ENCODE measurements at places on chromosomes 1 and 21. TPM values are rescaled to one million over a fixed set of nuclear protein-coding genes. Genes with fewer than 3 reads are reported as not detected.

Gene HPCAL4
- total RNA-seq, result 5.4 TPM

- peak; percentile 34 for DNase-seq
- no peaks in the 10 kb centered on the region for H3K27me3 ChIP-seq
- H3K4me1 ChIP-seq, result peaks cover 94% of the 10 kb centered on the region
- peak overlapping the region; percentile 2 for H3K27ac ChIP-seq
- H3K36me3 ChIP-seq, result no peaks in the 10 kb centered on the region
- H3K4me3 ChIP-seq, result no peak overlapping the region
Measured at GRCh38 chr1:19450811-19451515, 34.4 kb downstream of the CAPZB start.

- no peak overlapping the region for H3K27ac ChIP-seq
- H3K27me3 ChIP-seq, result peaks cover 7% of the 10 kb centered on the region
- H3K4me3 ChIP-seq, result no peak overlapping the region
- no peak for DNase-seq
Measured at GRCh38 chr1:17135530-17135929, 16.3 kb upstream of the PADI2 start.

DNA sequence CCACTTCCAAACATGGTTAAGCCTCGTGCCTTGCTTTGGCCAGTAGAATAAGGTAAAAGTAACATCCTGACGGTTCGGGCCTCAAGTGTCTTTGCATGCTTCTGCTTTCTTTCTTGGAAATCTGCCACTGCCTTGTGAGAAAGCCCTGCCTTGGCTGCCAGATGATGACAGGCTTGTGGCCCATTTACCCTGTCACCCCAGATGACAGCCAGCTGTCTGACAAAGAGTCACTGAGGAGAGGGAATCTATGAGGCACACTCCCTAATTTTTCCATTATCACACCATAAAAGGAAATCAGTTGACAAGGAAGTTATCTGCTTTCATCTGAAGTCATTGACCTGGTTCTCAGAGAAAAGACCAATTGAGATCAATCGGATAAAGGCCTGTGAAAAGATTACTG, 199.8 kb downstream of the USH2A start:
- H3K4me1 ChIP-seq, result no peaks in the 10 kb centered on the region
- H3K4me3 ChIP-seq, result no peak overlapping the region
- no peak for DNase-seq

- H3K4me3 ChIP-seq, result no peak overlapping the region
- H3K27me3 ChIP-seq, result no peaks in the 10 kb centered on the region
- no peak overlapping the region for H3K27ac ChIP-seq
- no peaks in the 10 kb centered on the region for H3K36me3 ChIP-seq
- no peak for DNase-seq
Measured at GRCh38 chr1:7408771-7409150, 362.3 kb upstream of the VAMP3 start.

DNA sequence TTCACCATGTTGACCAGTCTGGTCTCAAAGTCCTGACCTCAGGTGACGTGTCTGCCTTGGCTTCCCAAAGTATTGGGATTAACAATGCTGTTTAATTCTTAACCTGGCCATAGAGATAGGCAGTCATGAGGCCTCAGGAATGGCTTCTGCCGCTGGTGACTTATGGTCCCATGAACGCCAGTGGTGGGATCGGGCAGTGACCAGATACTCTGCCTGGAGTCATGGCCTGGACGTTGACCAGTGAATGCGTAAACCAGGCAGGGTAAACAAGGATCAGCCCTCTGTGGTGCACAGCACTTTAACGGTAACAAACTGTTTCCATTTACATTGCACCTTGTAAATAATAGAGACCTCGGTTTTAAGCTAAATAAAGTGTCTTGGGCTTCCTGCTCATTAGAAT, 23.0 kb downstream of the MTARC1 start:
- H3K27ac ChIP-seq, result no peak overlapping the region
- H3K4me1 ChIP-seq, result no peaks in the 10 kb centered on the region
- H3K27me3 ChIP-seq, result no peaks in the 10 kb centered on the region
- DNase-seq, result no peak

GRCh38 chr1:184504040-184504954, 117.5 kb downstream of the C1orf21 start:
- H3K27ac ChIP-seq, result peak overlapping the region; percentile 90
- no peaks in the 10 kb centered on the region for H3K36me3 ChIP-seq
- peak; percentile 80 for DNase-seq
- H3K4me1 ChIP-seq, result peaks cover 72% of the 10 kb centered on the region
- H3K4me3 ChIP-seq, result peak overlapping the region; percentile 52
- H3K27me3 ChIP-seq, result no peaks in the 10 kb centered on the region

DNA sequence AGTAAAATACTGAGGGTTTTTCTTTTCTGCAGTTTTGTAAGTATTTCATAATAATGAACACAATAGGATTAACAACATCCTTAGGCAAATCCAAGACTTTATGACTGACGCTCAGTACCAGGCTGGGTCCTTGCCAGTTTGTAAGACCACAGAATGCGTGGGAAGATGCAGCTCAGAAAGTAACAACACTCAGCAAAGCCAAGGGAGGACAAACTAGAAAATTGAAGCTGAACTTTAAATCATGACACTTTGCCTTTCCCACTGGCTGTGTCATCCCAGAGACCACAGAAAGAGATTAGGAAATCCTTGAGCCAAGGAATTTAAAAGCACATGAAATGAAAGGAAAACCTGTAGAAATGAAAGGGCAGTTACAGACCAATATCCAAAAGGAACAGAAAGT, 426.3 kb upstream of the CHRM3 start:
- no peak overlapping the region for H3K27ac ChIP-seq
- no peaks in the 10 kb centered on the region for H3K4me1 ChIP-seq
- DNase-seq, result no peak
- no peaks in the 10 kb centered on the region for H3K27me3 ChIP-seq
- H3K4me3 ChIP-seq, result no peak overlapping the region

GRCh38 chr1:71920556-71920955, 361.8 kb downstream of the NEGR1 start:
- H3K4me3 ChIP-seq, result no peak overlapping the region
- DNase-seq, result no peak
- H3K27ac ChIP-seq, result no peak overlapping the region
- no peaks in the 10 kb centered on the region for H3K36me3 ChIP-seq
- H3K4me1 ChIP-seq, result no peaks in the 10 kb centered on the region

- no peak overlapping the region for H3K4me3 ChIP-seq
- no peak overlapping the region for H3K27ac ChIP-seq
- H3K27me3 ChIP-seq, result no peaks in the 10 kb centered on the region
- no peaks in the 10 kb centered on the region for H3K4me1 ChIP-seq
- DNase-seq, result no peak
- no peaks in the 10 kb centered on the region for H3K36me3 ChIP-seq
Measured at GRCh38 chr1:115348636-115349035, 10.6 kb upstream of the NGF start.

All from gastrocnemius medialis (tissue), 4 donors.